ENCODE measurements at places on chromosomes 7 and 10. TPM values are rescaled to one million over a fixed set of nuclear protein-coding genes. Genes with fewer than 3 reads are reported as not detected.

GRCh38 chr10:16856092-16856491 is 38.9 kb upstream of the RSU1 start:
- no peak overlapping the region for H3K27ac ChIP-seq
- no peaks in the 10 kb centered on the region for H3K36me3 ChIP-seq
- H3K4me3 ChIP-seq = no peak overlapping the region

DNA sequence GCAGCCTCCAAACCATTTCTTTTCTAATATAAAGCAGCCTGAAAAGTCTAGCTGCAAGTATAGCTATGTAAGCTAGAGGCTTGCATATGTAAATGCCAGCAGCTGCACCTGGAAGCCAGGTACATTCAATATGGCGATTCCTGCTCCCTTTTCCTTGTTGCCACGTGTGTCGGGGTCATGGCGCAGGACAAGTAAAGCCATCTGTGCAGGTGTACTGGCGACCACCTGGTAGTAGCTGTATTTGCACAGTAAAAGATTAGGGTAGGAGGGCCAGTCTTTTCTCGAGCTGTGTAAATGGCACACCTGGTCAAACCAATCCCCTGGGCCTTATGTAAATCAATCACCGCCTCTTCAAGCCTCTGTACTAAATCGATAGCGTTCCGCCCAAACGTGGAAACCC is 484.5 kb downstream of the MAGI2 start:
- H3K27me3 ChIP-seq = no peaks in the 10 kb centered on the region
- DNase-seq = no peak
- no peaks in the 10 kb centered on the region for H3K4me1 ChIP-seq
- H3K4me3 ChIP-seq = no peak overlapping the region

- DNase-seq = peak; percentile 78
- H3K4me1 ChIP-seq = peaks cover 10% of the 10 kb centered on the region
- no peak overlapping the region for H3K4me3 ChIP-seq
- no peak overlapping the region for H3K27ac ChIP-seq
- H3K36me3 ChIP-seq = peaks cover 97% of the 10 kb centered on the region
- no peaks in the 10 kb centered on the region for H3K27me3 ChIP-seq
Observed at GRCh38 chr10:128069351-128070051, 56.7 kb downstream of the MKI67 start.

GRCh38 chr7:5646846-5647245 is 134.6 kb downstream of the RNF216 start:
- H3K4me1 ChIP-seq = peaks cover 16% of the 10 kb centered on the region
- no peak overlapping the region for H3K4me3 ChIP-seq
- no peak for DNase-seq
- no peaks in the 10 kb centered on the region for H3K27me3 ChIP-seq

- H3K27me3 ChIP-seq = no peaks in the 10 kb centered on the region
- no peak for DNase-seq
- H3K27ac ChIP-seq = no peak overlapping the region
- no peaks in the 10 kb centered on the region for H3K36me3 ChIP-seq
- no peaks in the 10 kb centered on the region for H3K4me1 ChIP-seq
Observed at GRCh38 chr7:11297126-11297625, 323.5 kb downstream of the PHF14 start.

DNA sequence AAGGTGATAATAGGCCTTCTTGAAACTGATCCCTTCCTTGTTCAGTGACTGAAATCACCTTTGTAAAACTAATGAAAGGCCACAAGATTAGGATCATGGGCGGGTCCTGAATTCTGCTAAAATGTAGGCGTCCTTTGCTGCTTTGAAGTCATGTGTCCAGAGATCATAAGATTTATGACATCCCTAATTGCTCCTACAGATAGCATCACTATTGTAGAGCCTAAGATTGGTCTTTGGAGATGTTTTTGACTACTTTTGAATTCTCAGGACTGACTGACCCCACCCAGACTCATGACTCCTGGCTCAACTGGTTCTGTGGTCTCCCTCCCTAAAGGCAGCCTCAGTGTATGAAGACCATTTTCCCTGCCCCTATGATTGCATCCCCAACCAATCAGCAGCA is 322.6 kb upstream of the SEMA3D start:
- no peak overlapping the region for H3K27ac ChIP-seq
- DNase-seq = no peak
- H3K4me3 ChIP-seq = no peak overlapping the region
- no peaks in the 10 kb centered on the region for H3K4me1 ChIP-seq

The ERVW-1 gene
- not detected for total RNA-seq

The VCL gene
- 148 TPM for total RNA-seq

Measured in upper lobe of right lung (tissue), 1 donor.